ENCODE measurements at places on chromosomes 7 and 10.

DNA sequence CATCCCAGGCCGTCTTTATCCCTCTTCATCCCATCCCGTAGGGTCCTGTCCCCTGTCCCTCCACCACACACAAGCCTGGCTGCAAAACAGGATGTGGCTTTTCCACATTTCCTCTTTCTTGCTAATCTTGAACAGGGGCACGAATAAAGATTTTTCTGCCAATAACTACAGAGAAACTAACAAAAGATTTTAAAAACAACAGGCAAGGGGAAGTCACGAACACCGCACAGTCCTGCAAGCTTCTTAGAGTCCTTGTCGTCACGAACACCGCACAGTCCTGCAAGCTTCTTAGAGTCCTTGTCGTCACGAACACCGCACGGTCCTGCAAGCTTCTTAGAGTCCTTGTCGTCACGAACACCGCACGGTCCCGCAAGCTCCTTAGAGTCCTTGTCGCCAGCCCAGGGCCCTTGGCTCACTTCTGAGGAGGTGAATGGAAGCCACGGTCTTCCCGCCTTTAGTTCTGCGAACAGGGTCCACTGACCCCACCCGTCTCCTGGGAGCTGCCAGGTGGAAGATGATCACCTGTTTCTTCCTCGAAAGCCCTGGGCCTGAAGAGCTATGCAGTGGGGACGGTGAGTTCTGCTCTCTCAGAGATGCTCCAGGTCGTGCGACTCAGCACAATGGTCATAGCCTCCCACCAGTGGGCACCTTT lies 10.3 kb upstream of the INSIG1 start:
- DNase-seq: no peak

GRCh38 chr10:124025152-124025551 lies 68.2 kb downstream of the CHST15 start:
- DNase-seq: no peak

- DNase-seq: no peak
Measured at GRCh38 chr7:104873401-104873800, 140.6 kb upstream of the KMT2E start.

DNA sequence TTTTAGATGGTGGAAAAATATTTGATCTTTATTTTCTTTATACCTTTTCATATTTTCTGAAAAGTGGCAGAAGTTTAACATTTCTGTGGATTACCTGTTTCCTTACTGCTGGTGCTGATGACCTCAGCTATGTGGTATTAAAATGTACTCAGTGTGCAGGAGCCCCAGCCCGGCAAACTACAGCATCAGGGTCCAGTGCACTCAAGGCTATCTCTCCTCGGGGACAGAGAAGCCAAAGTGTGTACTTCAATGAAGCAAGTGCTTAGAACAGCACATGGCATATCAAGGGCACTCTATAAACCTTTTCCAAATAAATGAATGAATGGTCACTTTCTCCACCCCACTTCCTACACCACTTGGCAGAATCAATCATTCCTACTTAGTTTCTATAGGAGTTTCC lies 111.8 kb downstream of the HIP1 start:
- DNase-seq: no peak

DNA sequence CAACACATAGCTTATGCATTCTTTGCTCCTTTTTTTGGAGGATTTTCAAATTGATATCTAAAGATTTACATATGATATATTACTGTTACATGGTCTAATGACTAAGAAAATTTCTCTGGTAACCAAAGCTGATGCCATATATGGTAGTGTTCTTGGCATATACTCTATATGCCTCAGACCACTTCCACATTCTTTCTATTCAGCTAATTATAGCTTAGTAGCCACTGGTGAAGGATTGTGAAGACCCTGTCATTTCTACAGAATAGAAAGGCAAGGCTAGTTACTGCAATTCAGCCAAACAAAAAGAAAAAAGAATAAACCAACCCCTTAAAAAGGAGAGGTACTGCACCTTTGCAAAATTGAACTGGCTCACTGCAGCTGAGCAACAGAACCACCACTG lies 3.7 kb downstream of the PURB start:
- no peak for DNase-seq

GRCh38 chr10:110507346-110507745 lies 9.6 kb downstream of the DUSP5 start:
- DNase-seq: no peak

DNA sequence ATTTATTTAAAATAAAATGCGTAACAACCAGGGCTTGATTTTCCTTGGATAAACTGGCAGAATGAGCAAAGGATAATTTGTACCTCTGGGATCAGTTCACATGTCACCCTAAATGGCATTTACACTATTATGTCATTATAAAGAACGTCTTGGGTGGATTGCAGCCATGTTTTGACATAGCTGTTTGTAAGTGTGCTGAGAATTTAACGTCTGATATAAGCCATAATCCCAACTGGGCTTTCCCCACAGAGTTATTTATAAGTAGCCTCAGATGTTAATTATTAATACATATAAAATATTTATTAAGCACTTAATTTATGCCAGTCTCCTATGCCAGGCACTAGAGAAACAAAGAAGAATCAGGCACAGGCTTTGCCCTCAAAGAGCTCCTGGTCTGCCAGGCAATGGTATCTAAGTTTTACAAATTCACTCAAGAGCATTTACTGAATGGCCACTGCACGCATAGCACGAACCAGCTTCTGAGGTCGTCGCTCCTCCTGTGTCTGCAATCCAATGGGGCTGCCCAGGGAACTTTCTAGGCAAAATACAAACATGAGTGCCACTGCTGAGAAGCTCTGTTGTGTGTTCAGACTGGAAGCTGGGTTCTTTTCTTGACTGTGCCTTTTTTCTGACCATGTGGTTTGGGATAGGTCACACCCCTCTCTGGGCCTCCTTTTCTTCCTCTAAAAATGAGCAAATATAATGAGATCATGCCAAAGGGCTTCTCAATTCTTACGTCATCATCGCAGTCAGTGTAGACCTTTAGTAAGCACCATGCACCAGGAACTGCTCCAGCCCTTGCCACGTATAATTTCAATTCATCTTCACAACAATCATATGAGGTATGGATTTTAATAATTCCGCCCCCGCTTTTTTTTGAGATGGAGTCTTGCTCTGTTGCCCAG lies 11.3 kb upstream of the CTBP2 start:
- no peak for DNase-seq

DNA sequence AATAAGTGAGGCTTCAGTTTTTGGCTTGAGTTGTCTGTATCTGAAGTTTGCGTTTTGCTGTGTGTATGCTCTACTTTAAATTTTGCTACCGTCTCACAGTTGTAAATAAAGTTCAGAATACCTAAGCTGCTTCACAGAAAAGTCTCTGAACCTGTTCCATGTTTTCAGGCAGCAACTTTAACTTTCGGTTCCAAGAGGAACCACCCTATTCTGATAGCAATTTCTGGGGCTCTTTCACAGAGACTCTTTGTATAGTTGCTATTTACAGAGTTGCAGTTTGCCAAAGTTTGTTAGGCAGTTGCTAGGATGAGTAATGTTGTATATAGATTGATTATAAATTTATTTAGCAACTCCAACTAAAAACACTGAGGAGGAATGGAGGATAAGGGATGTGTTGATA lies 5.7 kb downstream of the FAM221A start:
- DNase-seq: no peak

GRCh38 chr7:94217766-94218165 lies 176.9 kb upstream of the COL1A2 start:
- DNase-seq: no peak

- peak; percentile 96 for DNase-seq
Measured at GRCh38 chr7:140640727-140641523, at the start of gene DENND2A. Gene DENND2A (minus strand): TSS chr7:140640813. CDS start chr7:140602397, 38,416 bp downstream.

DNA sequence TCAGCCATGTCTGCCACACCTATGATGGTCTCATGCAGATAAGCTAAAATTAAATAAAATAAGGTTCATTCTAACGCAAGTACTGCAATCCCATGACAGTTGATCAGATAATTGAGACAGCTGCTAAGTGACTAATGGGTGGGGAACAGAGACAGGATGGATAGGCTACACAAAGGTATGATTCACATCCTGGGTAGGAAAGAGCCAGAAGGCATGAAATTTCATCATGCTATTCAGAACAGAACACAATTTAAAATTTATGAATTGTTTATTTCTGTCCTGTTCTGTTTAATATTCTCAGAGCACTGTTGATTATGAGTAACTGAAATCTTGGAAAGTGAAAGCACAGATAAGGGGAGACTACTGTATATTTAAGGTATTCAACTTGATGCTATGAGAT lies 381.8 kb upstream of the SORCS1 start:
- DNase-seq: no peak

Data from eye (tissue), 1 donor.